ENCODE measurements at places on chromosomes 2 and 18.

DNA sequence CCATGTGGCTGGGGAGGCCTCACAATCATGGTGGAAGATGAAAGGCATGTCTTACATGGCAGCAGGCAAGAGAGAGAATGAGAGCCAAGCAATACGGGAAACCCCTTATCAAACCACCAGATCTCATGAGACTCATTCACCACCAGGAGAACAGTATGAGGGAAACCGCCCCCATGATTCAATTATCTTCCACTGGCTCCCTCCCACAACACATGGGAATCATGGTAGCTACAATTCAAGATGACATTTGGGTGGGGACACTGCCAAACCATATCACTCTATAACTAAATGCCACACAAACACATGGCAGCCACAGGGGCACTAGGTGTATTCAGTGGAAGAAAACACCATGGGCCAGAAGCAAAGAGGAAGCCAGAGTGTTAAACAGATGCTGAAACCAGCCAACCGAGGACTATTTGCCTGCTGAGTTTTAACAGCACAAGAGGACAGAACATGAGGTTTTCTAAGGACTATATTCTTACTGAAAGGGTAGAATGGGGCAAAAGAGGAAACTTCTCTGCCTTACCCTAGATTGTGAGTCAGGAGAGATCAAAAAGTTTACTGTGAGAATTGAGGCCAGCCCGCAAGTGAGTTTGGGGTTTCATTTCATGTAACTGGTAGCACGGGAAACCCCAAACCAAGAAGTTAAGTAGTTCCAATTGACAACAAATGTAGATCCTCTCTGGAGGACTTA lies 49.2 kb downstream of the SIGLEC15 start:
- DNase-seq, result no peak

- DNase-seq, result no peak
Measured at GRCh38 chr2:10781746-10782145, 30.8 kb downstream of the PDIA6 start.

GRCh38 chr2:62045017-62045543 lies 139.6 kb downstream of the COMMD1 start:
- no peak for DNase-seq

DNA sequence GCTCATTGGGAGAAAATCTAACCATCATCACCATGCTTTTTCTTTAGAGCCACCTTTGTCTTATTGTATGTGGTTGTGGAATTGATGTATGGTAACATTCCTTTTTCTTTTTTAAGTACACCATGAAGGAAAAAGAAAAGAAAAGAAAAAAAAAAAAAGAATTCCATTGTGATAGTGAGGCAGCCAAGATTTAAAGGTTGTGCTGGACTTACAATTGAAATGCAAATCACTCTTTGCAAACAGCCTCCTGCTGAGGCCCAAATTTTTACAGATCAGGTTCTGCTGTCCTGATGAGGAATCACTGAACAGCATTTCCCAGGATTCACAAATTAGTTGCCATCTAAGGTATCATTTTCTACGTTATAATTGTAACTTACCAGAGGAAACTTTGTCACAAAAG lies 1101.0 kb upstream of the FANCL start:
- no peak for DNase-seq

DNA sequence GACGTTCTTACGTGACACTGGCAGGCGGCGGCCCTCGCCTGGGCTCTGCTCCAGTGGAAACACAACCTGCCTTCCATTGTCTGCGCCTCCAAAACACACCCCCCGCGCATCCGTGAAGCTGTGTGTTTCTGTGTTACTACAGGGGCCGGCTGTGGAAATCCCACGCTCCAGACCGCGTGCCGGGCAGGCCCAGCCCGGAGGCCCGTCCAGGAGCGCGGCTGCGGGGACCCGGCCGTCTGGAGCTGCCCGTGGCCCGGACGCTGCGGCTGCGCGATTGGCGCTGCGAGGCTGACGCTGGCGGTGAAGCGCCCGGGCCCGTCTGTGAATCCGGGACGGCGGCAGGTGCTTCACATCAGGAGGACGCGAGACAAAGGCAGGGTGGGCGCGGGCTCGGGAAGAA lies 670.3 kb upstream of the SALL3 start:
- DNase-seq, result no peak

DNA sequence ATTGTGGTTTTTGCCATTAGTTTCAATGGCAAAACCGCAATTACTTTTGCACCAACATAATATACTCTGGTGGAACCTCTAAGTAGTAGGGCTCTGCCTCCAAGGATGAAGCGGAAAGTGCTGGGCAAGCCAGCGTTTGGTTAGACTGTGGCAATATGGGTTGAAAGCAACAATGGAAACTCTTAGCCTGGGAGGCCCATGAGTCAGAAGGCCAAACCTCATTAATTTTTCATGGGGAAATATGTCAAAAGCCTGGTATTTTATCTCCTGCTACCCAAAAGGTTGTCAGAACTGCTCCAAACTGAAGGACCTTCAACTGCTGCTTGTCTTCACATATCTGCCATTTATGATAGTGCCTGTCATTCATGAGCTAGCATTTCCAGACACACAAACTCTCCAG lies 179.1 kb upstream of the CYP26B1 start:
- DNase-seq, result no peak

GRCh38 chr2:214477305-214477704 lies 66.5 kb downstream of the VWC2L start:
- no peak for DNase-seq

- DNase-seq, result no peak
Measured at GRCh38 chr2:149487189-149487588, 100.4 kb downstream of the MMADHC start.

Data from lower leg skin (tissue), 4 donors.